ENCODE measurements at places on chromosomes 1 and 21. TPM values are rescaled to one million over a fixed set of nuclear protein-coding genes. Genes with fewer than 3 reads are reported as not detected.

GRCh38 chr1:11868331-11868980 lies 9.7 kb upstream of the NPPB start:
- DNase-seq, result no peak

DNA sequence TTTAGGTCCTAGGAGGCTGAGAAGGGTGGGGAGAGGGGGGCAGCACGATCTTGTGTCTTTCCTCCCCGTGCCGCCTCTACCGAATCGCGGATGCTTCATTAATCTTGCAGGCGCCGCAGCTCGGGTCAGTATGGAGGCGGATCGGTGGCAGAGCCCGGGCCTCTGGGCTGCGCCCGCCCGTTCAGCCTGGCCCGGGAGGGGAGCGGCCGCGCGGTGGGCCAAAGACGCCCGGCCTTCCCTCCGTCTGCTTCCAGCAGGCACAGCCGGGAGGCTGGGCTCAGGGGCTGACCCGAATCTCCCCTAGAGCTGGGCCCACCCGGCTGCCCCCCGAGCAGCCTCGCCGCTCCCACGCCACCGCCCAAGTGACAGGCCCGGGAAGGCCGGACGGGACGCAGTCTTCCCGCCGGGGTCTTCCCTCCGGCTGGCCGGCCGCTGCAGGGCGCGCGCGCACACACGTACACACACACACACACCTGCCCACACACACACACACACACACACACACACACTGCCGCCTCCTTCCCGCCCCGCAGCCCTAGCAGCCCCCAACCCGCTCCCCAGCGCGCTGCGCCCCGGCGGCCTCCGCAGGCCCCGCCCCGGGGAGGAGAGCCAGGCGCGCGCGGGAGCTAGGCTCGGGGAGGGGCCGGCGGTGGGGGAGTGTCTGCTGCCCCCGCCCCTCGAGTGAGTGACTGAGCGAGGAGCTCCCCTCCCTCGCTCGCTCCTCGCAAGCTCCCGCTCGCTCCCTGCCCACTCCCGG lies at the start of gene C1orf21:
C1orf21 (plus strand) TSS at position 718 of the 757 bp plus-strand sequence. CDS start 90,481 bp downstream, outside the sequence.
- peak; percentile 84 for DNase-seq

GRCh38 chr1:234619071-234619480 lies 9.1 kb upstream of the IRF2BP2 start:
- no peak for DNase-seq

The LENEP gene
- total RNA-seq, result 2.8 TPM

The IGSF9 gene
- total RNA-seq, result 11.3 TPM

The DMBX1 gene
- 2.3 TPM for total RNA-seq

The MIER1 gene
- 28.5 TPM for total RNA-seq
